Omental fat pad (tissue), 4 donors: ENCODE measurements at places on chromosomes 4 and X. TPM values are rescaled to one million over a fixed set of nuclear protein-coding genes. Genes with fewer than 3 reads are reported as not detected.

- DNase-seq: no peak
Observed at GRCh38 chr4:23041501-23041900, 348.8 kb downstream of the GBA3 start.

DNA sequence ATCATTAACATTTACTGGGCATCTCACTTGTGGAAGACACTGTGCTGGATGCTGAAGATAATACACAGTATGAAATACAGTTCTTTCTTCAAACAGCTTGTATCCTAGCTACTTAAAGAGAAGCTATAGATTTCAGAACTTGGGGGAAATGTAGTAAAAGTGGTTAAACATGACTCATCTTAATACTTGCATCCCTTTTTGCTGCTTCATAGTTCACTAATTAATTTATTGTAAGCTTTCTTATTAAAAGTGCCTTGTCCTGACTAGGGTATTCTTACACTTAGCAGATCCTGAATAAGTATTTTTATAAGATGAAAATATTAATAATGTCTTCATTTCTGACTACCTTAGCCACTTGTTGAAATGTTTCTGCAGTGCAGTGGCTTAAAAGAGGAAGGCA, 132.8 kb upstream of the STIM2 start:
- no peak for DNase-seq

DNA sequence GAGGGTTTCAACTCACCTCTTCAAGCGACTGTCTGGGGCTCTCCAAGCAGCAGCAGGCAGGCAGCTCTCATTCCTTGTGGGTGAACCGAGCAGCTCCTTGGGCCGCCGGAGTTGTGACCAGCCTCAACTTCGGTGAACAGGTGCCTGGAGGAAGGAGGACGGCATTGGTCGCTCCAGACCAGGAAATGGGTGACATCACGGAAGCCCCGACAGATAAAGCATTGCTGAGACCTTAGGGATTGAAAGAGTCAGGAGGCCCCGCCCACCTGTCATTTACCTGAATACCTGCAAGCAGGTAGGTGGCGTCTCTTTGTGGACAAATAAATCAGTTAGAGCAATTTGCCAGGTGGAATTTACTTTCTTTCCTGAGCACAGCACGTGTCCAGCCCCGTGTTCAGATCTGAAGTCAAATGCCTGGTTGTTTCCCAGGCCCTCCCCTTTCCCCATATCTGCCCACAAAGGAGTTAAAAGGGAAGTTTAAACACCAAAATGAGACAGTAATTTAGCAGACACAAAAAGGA, at the start of gene LNX1:
Gene LNX1 (minus strand): TSS at position 115 of the 521 bp plus-strand sequence. CDS start 17,484 bp downstream, outside the sequence.
- no peak for DNase-seq

GRCh38 chr4:85175190-85175589, 208.7 kb upstream of the WDFY3 start:
- no peak for DNase-seq

TEX13B gene
- total RNA-seq: not detected

DNA sequence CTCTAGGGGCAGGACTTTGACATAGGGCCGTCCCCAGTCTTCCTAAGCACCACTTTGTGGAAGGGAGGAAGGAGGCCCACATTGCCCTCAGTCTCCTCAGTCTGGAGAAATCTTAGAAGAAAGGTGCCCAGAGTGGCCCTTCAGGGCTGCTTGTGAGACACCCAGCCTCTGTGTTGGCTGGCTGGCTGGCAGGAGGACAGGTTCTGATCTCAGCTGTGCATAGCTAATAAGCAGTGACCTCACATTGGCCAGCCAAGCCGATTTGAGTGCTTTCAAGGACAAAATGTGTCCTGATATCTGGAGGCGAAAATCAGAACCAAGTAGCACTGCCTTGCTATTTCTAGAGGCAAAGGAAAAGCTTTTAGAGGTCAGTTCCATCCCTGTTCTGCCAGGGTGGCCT, 211.5 kb downstream of the BCOR start:
- no peak for DNase-seq

FAM9B gene
- total RNA-seq: not detected

DNA sequence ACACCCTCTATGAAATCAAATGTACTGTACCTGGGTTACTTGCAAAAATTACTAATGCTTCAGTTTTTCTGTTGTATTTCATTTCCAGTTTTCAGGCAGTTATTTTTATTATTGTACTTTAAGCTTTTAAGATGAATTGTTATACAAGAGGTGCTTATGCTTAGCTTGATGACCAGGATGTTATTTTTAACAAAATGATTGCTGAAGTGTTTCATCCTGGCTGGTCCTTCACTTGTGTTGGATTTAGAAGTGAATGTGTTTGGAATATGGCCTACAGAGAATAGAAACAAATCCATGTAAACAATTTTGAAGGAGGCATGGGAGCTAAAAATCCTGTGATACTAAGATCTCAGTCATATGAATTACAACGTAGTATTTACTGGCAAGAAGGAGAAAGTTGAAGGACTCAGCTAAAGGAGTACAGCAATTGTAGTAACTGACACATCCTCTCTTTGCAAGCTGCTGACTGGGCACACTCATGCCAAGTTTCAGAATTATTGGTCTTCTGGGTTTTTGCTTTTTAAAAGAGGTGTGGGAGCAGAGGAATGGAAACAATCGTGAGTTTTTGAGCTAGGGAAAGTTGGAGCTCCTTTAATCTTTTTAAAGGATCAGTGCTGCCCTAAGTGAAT, 9.2 kb downstream of the UBE2A start:
- DNase-seq: no peak

DNA sequence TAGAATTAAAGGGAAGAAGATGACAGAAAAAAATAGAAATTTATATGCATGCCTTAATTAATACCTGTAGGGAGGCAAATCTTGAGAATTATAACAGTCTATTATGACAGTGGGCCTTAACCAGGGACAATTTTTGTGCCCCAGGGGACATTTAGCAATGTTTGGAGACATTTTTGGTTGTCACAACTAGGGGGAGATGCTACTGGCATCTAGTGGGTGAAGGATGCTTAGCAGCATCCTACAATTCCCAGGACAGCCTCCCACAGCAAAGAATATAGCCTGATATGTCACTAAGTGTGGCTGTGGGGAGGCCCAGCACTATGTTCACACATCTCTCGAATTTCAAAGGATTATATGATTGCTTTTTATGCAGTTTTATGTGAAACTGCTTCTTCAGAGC, 10.5 kb downstream of the GPR82 start:
- DNase-seq: no peak

DNA sequence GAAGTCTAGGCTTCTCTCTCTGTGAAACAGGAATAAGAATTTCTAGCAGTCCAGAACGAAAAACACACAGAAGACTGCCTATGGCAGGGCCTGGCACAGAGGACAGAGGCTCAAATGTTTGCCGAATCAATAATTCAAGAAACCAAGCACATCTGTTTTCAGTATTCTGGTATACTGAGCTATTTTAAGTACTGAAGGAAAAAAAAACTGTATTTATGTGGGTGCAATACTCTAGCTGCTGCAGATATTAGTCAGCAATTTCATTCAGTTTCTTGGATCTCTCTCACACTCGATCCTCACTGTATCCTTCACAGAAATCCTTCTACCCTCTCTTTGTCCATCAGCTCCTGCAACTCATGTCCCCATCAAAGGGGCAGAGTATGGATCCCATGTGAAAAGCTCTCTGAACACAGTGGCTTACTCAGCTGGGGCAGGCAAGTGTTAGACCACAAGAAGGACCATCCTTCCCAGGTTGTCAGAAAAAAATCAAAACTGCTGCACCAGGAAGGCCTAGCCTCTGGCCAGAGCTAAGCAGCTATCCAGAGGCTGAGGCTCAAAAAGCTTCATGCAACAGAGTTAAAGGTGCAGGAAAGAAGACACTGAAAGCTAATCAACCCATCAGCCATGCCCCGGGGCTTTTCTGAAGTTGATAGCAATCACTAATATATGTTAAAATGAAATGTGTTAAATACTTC, 9.1 kb upstream of the USO1 start:
- no peak for DNase-seq

GRCh38 chr4:115228851-115229250, 115.4 kb upstream of the NDST4 start:
- DNase-seq: no peak
